Stimulated activated CD8-positive, alpha-beta memory T cell treated with anti-CD3 and anti-CD28 coated beads, Interleukin-7, amount 100 ng/mL, for 1 hour (primary cell): ENCODE measurements at places on chromosomes 4 and X.

- DNase-seq = no peak
Measured at GRCh38 chrX:87468941-87469340, 48.7 kb upstream of the KLHL4 start.

GRCh38 chr4:20680736-20681135 lies 19.5 kb upstream of the PACRGL start:
- no peak for DNase-seq

DNA sequence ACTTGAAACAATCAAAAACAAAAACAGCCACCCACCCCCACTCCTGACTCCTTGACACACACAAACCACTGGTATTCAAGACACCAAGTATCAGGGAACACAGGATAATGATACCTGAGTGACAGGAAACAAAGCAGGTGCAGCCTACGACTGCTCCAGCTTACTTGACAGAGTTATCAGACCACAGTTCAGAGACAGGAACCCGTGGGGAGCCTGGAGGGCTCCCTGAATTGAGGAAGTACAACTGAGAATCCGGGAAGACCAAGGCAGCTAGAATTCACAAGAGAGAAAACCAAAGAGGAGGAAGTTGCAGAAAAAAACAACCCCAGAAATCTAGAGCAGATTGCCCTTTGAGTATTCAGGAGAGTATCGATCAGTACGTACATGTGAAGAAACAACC lies 20.5 kb downstream of the COMMD8 start:
- DNase-seq = no peak

DNA sequence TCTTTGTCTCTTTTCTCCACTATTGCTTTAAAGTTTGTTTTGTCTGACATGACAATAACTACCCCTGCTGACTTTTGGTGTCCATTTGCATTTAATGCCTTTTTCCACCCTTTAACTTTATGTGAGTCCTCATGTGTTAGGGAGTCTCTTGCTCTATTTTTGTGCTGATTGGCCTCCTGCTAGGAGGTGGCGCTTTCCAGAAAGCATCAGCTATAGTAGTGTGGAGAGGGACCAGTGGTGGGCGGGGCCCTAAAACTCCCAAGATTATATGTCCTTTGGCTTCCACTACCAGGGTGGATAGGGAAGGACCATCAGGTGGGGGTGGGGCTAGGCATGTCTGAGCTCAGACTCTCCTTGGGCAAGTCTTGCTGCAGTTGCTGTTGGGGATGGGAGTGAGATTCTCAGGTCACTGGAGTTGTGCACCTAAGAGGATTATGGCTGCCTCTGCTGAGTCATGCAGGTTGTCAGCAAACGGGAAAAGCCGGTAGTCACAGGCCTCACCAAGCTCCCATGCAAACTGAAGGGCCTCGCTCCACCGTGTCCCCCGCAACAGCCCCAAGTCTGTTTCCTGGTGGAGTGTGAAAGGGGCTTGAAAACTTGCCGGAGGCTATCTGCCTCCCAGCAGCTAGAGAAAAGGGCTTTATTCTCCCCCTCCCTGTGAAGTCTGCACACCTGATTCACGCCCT lies 156.3 kb downstream of the CPEB2 start:
- DNase-seq = no peak

GRCh38 chrX:80663331-80663730 lies 146.3 kb downstream of the BRWD3 start:
- no peak for DNase-seq

DNA sequence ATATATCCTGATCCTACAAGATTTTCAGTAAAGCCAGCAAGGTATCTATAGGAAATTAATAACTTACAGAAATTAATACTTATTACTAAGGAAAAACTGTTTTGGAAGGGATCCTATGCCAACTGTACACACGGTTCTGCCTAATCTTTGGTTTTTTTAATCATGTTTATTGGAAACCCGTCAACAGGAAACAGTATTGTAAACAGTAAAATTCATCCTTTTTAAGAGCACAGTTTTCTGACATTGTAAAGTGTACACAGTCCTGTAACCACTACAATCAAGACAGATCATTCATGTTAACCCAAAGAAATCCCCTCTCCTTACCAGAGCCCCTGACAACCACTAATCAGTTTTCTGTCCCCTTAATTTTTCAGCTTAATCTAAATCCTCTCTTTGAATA lies 9.9 kb downstream of the ABCG2 start:
- DNase-seq = no peak

GRCh38 chrX:47143894-47144625 lies 442 bp downstream of the NDUFB11 start:
- no peak for DNase-seq

GRCh38 chrX:11395859-11396258 lies 102.6 kb downstream of the AMELX start:
- DNase-seq = no peak

DNA sequence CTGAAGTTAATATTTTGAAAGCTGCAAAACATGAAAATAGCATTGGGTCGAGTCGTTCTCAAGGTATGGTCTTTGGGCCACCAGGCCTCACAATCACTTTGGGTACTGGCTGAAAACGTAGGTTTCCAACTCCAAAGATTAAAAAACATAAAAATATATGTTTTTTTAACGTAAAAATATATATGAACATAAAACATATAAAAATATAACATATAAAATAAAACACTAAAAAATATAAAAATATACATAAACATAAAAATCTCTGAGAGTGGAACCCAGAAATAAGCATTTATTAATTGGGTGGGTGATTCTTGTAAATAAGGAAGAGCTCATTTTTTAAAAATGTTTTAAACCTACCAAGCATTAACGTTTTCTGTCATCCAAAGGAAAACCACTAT lies 666 bp upstream of the PDS5A start:
- no peak for DNase-seq

DNA sequence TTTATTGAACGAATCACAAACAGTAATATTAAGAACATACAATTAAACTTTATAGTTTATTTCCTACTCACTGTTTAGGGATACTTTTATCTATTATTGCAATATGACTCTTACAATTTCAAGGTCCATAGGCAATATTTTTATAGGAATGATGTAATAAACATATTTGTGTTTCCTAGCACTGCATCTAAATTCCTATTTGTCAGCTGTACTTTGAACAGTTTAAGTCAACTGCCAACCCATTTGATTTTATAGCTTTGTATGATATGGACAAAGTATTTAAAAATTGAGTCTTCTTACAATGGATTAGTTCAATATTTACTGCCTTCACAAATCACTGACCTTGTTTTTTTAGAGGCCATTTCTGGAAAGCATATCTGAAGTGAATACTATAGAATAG lies 199.3 kb downstream of the PCDH7 start:
- no peak for DNase-seq

- DNase-seq = no peak
Measured at GRCh38 chr4:61923179-61923578, 723.1 kb downstream of the ADGRL3 start.

DNA sequence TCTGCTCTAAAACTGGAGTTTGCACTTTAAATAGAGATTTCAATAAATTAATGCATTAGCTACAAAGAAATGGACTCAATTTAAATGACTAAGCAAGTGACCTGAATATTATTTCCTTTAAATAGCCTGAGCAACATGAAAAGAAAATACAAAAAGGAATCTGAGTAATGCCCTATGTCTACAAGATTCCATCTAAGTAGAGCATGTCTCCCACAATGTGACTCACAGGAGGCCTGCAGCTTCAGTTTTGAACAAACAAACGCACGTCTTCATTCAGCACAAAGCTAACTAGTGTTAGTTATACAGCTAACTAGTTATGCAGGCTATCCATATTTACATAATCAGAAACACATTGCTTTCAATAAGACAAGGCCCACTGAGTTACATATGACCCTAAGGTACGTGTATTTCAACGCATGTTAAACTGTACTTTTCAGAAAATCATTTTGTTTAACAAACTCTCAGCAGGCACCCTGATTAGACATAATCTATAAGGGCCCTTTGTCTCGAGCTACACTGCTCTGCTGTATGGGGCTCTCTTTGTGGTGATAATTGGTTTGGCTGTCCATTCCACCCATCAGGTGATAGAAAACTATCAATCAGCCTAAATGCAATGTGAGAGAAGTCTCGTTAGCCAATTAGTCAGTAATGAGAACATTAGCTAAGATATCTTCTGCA lies 116.5 kb downstream of the MAML3 start:
- DNase-seq = no peak

DNA sequence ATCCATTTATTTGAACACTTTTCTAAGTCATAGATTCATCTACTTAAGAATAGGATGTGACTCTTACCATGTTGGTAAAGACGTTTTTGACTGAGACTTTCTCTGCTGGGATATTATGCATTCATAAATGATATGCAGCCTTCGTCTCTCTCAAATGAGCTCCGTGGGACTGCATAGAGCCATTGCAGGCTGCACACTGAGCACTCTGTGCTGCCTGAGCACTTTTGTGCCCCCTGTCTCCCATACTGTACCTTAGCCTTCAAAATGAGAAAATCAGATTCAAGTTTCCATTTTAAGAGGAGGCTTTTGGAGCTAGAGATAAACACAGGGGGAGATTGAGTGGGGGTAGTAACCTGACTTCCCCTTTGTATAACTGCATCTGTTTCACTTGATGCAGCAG lies 433.6 kb downstream of the ZIC3 start:
- DNase-seq = no peak

- DNase-seq = no peak
Measured at GRCh38 chr4:20264688-20265087, 13.0 kb downstream of the SLIT2 start.

- DNase-seq = no peak
Measured at GRCh38 chrX:1719270-1719669, 104.4 kb downstream of the ASMT start.

DNA sequence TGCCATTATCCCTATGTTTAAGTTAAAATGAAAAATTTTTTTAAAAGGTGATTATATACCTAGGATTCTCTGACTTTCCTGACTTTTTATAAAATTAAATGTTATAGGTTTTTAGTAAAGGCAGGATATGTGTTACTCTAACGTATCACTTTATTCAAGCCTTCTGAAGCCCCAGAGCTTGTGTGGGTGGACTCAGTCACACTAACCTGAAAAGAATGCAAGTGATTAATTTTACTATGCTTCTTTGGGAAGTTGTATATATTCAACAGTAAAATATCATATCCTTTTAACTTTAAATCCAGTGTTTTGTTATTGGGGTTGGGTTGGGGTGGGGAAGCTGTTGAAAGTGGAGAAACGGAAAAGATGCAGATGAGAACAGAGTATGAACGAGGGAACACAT lies 22.8 kb downstream of the PDLIM3 start:
- no peak for DNase-seq

DNA sequence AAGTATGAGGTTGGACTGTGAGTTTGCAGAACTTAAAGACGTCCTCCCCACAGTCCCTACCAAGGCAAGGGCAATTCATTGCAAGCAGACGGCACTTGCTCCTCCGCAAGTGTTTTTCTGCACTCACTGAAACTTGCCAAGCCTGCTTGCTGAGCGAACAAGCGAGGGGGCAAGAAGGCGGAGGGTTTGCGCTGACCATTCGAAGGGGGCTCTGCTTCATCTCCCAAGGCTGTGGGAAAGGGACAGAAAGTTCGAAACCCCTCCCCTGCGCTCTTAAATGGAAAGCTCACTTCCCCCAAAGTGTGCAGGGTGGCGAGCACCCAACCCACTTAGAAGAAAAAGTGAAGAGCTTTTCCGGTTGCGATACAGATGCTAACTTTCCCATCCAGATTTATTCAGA lies 1.4 kb downstream of the MID1 start:
- no peak for DNase-seq
